ENCODE measurements at places on chromosomes 3 and 15.

GRCh38 chr15:47959617-47960413, 161.0 kb upstream of the SLC24A5 start:
- DNase-seq: no peak

GRCh38 chr3:122200661-122201060, 17.2 kb downstream of the CASR start:
- DNase-seq: no peak

DNA sequence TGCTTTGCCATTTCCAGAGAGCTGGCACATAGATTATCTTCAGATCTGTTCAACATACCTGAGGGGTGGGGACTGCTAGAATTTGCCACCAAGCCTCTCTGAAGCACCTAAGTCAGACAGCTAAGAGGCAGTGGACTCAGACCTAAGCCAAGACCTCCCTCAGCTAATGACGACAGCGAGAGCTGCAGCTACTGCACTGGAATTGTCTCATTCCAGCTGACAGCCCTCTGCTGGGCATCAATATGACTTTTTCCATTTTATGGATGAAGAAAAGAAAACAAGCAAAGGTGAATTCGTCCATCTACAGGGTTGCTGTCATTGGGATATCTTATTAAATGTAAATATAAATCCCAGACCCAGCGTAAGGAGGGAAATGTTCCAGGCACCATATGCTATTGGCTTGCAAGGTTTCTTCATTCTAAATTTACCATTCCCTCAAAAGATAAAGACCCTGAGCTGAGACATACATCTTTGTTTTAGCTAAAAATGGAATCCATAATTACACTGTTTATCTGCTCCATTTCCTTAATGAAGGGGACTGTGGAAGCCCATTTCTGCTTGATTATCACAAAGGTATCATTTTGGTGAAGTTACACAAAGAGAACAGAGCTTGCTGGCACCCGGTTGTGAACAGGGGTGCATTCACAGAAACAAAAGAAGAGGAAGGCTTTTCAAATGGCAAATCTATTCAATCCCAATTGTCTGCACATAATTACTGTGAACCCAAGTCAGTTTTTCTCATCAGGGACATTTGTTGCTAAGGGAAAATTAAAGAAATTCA, 85.5 kb upstream of the LRTM1 start:
- DNase-seq: no peak

DNA sequence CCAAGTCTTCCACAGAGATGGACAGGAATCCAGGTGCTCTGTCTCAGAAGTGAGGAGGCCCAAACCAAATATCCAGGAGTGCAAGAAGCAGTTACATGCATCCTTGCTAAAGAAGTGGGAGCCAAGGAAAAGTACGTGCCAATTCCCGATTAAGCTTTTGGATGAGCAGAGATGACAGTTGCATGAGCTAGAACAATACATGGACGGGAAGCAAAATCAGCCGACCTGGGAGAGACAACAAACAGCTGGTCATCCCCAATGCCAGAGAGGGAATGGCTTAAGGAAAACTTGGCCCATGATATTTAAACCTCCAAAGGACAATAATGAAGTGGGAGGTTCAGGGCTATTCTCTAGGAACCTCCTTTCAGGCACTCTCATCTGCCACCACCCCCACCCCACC, 86.0 kb upstream of the ABHD17C start:
- DNase-seq: no peak

GRCh38 chr15:57401546-57401945, 25.2 kb downstream of the CGNL1 start:
- no peak for DNase-seq

DNA sequence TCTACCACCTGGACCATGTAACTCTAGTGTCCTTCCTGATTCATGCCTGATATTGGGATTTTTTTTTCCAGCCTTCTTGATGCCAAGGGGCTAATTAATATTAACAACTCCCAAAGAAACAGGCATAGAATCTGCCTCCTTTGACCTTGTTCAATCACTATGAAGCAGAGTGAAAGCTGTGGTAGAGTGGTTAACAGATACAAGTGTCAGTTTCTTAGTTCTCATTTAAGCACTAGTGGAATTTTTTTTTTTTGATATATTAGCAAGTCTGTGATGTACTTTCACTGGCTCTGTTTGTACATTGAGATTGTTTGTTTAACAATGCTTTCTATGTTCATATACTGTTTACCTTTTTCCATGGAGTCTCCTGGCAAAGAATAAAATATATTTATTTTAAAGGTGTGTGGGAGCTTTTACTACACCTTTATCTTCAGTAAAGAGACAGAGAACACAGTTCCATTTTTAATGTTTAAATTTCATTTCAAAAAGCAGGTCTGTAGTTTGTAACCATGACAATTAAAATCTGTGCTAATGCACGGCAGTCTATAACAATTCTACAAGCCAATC, 67.1 kb downstream of the TOP2B start:
- no peak for DNase-seq

DNA sequence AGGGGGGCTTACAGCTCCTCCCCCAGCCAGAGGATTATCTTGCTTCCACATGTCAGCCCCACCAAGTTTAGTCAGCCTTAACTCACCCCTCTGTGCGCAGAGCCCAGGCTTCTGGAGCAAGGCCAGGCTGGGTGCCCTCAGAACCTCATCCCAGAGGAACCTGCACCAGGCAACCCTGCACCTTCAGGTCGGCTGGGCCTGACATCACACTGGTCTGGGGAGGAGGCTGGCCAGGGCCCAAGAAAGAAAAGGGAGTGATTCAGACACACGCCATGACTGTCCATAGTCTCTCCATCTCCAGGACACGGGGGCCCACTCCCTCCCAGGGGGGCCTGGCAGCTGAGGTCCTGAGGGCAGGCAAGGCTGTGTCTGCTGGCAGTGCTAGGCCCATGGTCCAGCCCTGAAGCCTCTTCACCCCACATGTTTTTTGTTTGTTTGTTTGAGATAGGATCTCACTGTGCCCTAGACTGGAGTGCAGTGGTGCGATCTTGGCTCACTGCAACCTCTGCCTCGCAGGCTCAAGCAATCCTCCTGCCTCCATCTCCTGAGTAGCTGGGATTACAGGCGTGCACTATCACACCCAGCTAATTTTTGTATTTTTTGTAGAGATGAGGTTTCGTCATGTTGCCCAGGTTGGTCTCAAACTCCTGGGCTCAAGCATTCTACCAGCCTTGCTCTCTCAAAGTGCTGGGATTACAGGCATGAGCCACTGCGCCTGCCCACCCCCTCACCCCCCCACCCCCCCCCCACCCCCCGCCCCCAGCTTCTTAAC, 11.1 kb downstream of the TNK2 start:
- DNase-seq: peak; percentile 99

DNA sequence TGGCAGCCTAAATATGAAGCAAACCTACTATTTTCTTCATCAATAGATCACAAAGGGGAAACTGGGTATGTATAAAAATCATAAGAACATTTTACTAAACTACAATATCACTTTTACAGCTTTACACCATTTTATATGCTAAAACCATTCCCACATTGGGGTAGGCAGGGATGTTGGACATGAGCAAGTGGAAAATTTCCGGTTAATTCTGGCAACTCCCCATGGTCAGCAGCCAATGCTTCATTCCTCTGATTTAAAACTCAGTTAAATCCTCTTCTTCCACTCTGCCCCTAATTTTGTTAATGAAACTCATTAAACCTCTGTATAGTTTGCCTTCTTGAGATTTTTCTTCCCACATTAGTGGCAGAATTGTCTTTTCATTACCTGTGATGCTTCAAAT, 552.5 kb upstream of the NECTIN3 start:
- DNase-seq: no peak

GRCh38 chr3:69490235-69490634, 104.3 kb upstream of the FRMD4B start:
- DNase-seq: no peak

GRCh38 chr15:99707473-99708270, 25.6 kb downstream of the LYSMD4 start:
- DNase-seq: no peak

GRCh38 chr15:23484870-23485269, 37.8 kb upstream of the GOLGA6L2 start:
- DNase-seq: no peak

- DNase-seq: no peak
Observed at GRCh38 chr3:17752436-17752835, 10.0 kb upstream of the TBC1D5 start.

GRCh38 chr3:114179575-114179974, 723 bp upstream of the DRD3 start:
- DNase-seq: no peak

- DNase-seq: peak; percentile 70
Observed at GRCh38 chr3:43155464-43156121, 49.7 kb upstream of the POMGNT2 start.

DNA sequence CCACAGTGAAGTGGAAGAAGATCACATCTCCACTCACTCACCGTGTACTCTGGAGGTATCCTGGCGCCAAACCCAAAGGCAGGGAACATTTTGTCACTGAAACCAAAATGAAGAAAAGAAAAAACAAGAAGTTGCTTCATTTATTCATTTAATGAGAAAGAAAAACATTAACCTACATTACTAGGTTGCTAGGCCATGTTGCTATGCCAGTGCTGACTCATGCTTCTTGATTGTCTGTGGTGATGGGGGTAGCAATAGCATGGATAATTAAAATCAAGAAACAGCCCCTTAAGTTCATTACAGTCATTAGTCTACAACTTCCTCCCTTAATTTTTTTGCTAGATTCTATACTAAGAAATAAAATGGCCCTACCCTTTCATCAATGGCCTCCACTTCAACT, 52.7 kb upstream of the MRPL3 start:
- no peak for DNase-seq
